ENCODE measurements at places on chromosomes 11 and 22.

GRCh38 chr22:43510281-43511070, 98.7 kb downstream of the MPPED1 start:
- H3K4me3 ChIP-seq = no peak overlapping the region
- H3K36me3 ChIP-seq = no peaks in the 10 kb centered on the region
- H3K27me3 ChIP-seq = no peaks in the 10 kb centered on the region
- H3K27ac ChIP-seq = no peak overlapping the region

DNA sequence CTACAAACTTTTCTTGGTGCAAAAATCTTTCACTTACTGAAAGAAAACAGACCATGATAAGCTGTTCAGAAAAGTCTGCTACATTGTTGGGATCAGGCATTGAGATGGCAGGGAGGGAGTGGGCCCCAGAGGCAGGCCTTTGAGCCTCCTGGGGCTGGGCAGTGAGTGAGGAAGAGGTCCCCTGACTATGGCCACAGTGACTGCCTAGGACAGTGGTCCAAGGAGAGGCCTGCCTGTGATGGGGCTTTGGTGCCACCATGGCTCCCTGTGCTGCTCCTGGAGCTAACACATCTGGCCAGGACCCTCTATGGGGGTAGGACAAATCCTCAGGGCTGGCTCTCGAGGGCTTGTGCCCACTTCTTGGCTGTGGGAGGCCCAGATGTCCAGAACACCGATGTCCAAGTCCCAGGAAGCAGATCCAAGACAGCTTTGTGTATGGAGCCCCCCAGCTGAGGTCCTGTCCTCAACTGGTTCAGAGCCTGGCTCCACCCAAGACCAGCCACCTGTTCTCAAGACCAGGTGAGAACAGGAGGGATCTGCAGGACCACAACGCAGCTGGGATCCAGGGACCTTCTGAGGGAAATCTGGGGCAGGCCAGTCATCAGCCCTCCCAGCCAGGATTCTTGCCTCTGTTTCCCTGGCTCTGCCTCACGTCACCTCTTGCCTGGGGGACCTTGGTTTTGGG, 36.9 kb downstream of the PPM1F start:
- no peaks in the 10 kb centered on the region for H3K36me3 ChIP-seq
- no peak for DNase-seq
- no peaks in the 10 kb centered on the region for H3K4me1 ChIP-seq

- H3K4me1 ChIP-seq = peaks cover 23% of the 10 kb centered on the region
- peak; percentile 19 for DNase-seq
- peak overlapping the region; percentile 39 for H3K4me3 ChIP-seq
- H3K36me3 ChIP-seq = no peaks in the 10 kb centered on the region
These were observed 80.5 kb upstream of the WNT7B start for GRCh38 chr22:46057246-46058090.

DNA sequence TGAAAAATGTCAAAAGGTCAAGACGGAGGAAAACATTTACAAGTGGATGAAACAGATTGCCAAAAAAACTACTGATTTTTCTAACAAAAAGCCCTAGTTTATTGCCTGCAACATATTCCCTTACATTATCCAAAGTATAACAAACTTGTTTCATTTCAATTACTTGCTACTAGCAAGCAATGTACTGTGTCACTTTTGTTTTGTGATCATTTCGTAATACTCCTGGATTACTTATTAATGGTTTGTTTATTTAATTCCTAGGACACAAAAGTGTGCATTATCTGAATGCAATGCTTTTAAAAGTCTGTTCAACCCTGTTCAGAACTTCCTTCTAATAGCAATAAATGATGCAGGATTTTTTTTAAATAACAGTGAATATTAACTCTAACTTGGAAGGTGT, 50.9 kb downstream of the CCDC34 start:
- no peaks in the 10 kb centered on the region for H3K27me3 ChIP-seq
- H3K4me1 ChIP-seq = no peaks in the 10 kb centered on the region
- H3K27ac ChIP-seq = no peak overlapping the region
- H3K36me3 ChIP-seq = no peaks in the 10 kb centered on the region
- no peak overlapping the region for H3K4me3 ChIP-seq

GRCh38 chr22:20758688-20759087, 15.2 kb upstream of the SERPIND1 start:
- H3K27ac ChIP-seq = no peak overlapping the region
- no peaks in the 10 kb centered on the region for H3K27me3 ChIP-seq
- no peak overlapping the region for H3K4me3 ChIP-seq
- no peaks in the 10 kb centered on the region for H3K4me1 ChIP-seq
- peaks cover 3% of the 10 kb centered on the region for H3K36me3 ChIP-seq

GRCh38 chr11:45593992-45594391, 71.4 kb downstream of the CHST1 start:
- H3K4me3 ChIP-seq = no peak overlapping the region

DNA sequence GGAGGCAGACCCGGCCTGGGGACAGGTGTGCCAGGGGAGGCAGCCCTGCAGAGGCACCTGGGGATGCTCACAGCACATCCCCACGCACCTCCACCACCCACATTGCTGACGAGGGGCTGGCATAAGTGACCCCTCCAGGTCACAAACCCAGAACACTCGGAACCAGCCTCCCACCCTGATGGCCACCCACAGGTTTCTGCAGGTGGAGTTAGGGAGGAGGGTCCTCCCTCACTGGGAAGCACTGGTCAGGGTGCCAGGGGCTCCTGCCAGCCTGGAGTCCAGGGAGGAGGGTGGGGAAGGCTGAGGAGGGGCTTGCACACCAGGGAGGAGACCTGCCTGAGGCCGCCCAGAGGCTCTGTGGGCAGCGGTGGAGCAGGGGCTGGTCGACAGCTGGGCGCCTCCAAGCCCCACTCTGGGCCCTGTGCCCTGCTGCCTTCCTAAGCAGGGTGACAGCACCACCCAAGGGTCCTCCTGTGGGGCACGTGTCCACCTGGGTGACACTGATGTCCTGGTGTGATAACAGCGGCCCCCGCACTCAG, 51.0 kb upstream of the CARS1 start:
- H3K36me3 ChIP-seq = peaks cover 18% of the 10 kb centered on the region
- no peaks in the 10 kb centered on the region for H3K4me1 ChIP-seq
- H3K27me3 ChIP-seq = no peaks in the 10 kb centered on the region
- no peak overlapping the region for H3K4me3 ChIP-seq
- DNase-seq = no peak

GRCh38 chr22:30266445-30267381, at the start of gene OSM:
Gene OSM, minus strand, starts transcription at chr22:30266851. Its CDS starts 52 bp downstream, at chr22:30266799.
- H3K27ac ChIP-seq = no peak within 1 kb of the TSS
- H3K27me3 ChIP-seq = no peaks in the 10 kb centered on the region
- H3K4me3 ChIP-seq = no peak within 1 kb of the TSS
- DNase-seq = no peak

DNA sequence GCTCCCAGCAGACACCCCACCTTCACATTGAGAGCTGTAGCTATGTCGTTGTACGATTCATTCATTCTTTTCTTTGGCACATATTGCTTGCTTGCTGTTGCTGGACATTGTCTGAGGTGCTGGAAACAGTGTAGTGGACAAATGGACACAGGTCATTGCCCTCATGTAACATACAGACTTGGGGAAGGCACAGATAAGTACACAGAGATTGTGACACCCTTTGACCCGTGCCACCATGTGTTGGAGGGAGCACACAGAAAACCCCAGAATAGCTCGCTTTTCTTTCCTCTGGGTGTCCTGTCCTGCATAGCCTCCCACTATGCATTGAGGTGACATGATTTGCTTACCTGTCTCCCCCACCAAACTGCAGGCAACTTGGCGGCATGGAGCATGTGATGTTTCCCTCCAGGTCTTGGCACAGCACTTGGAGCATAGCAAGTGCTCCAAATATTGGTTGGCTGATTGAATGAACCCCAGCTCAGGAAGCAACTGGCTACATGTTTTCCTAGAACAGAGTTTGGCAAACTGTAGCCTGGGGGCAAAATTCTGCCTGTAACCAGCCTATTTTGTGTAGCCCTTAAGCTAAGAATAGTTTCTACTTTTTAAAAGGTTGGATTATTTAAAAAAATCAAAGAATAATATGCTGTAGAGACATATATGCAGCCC, 30.9 kb upstream of the NECTIN1 start:
- H3K4me3 ChIP-seq = no peak overlapping the region
- H3K27ac ChIP-seq = no peak overlapping the region
- no peaks in the 10 kb centered on the region for H3K36me3 ChIP-seq
- H3K4me1 ChIP-seq = peaks cover 2% of the 10 kb centered on the region
- H3K27me3 ChIP-seq = peaks cover 4% of the 10 kb centered on the region

GRCh38 chr11:63915961-63916836, 765 bp downstream of the RCOR2 start:
- peaks cover 2% of the 10 kb centered on the region for H3K36me3 ChIP-seq
- no peaks in the 10 kb centered on the region for H3K27me3 ChIP-seq
- peak overlapping the region; percentile 27 for H3K27ac ChIP-seq
- peak overlapping the region; percentile 49 for H3K4me3 ChIP-seq
- H3K4me1 ChIP-seq = peaks cover 19% of the 10 kb centered on the region

- no peak overlapping the region for H3K4me3 ChIP-seq
- H3K4me1 ChIP-seq = no peaks in the 10 kb centered on the region
- no peaks in the 10 kb centered on the region for H3K27me3 ChIP-seq
These were observed 31.1 kb upstream of the WT1 start for GRCh38 chr11:32466279-32466915.

GRCh38 chr11:15562230-15562629, 447.5 kb downstream of the INSC start:
- no peak for DNase-seq
- no peaks in the 10 kb centered on the region for H3K27me3 ChIP-seq
- H3K27ac ChIP-seq = no peak overlapping the region
- no peaks in the 10 kb centered on the region for H3K4me1 ChIP-seq
- no peaks in the 10 kb centered on the region for H3K36me3 ChIP-seq

DNA sequence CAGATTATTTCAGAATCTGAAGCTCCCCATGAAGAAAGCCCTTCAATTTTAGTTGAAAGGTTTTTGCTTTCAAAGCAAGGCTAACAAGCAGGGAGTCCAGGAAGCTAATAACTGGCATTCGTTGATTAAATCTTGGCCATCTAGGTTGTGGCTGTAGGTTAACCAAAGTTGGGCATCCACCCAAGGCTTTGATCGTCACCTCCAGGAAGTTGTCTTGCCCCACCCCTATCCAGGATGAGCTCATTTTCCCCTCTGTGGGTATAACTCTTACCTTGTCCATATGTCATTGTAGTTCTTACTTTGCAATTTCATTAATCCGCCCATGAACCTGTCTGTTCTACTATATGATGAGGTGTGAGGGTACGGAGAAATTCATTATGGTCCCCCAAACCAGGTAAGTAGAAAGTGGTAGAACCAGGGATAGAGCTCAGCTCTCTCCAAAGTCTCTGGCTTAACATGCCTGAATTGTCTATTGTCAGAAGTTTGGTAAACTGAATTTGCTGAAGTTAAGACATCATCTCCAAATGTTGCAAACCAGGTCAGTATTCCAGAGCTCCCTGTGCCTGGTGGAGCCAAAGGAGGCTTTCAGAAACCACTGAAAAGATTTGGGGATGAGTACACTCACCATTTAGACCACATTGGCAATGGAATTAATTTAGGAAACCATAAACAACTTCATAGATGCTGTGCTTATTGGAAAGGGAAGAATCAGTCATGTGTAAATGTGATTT, 97.1 kb downstream of the CD44 start:
- H3K27me3 ChIP-seq = no peaks in the 10 kb centered on the region
- H3K4me1 ChIP-seq = no peaks in the 10 kb centered on the region
- peaks cover 1% of the 10 kb centered on the region for H3K36me3 ChIP-seq
- H3K27ac ChIP-seq = no peak overlapping the region

GRCh38 chr11:120054753-120055045, 83.2 kb downstream of the TRIM29 start:
- H3K4me3 ChIP-seq = no peak overlapping the region
- DNase-seq = no peak
- no peaks in the 10 kb centered on the region for H3K4me1 ChIP-seq
- H3K36me3 ChIP-seq = no peaks in the 10 kb centered on the region
- no peak overlapping the region for H3K27ac ChIP-seq

DNA sequence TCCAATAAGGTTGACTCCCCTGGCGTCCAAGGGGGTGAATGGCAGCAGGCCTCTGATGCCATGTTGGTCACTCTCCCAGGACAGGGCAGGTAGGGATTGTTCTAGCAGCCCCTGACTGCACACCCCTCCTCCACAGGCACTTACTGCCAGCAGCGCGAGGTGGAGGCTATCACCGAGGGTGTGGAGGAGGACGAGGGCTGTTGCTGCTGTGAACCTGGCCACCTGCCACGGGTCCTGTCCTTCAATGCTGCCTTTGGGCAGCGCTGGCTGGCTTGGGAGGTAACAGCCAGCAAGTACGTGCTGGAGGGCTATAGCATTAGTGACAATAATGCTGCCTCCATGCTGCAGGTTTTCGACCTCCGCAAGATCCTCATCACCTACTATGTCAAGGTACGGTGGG, 7.7 kb upstream of the SIPA1 start:
- H3K27ac ChIP-seq = no peak overlapping the region
- no peak for DNase-seq
- peaks cover 51% of the 10 kb centered on the region for H3K36me3 ChIP-seq
- no peaks in the 10 kb centered on the region for H3K27me3 ChIP-seq
- H3K4me3 ChIP-seq = no peak overlapping the region

- H3K4me3 ChIP-seq = no peak overlapping the region
- peaks cover 3% of the 10 kb centered on the region for H3K27me3 ChIP-seq
- no peaks in the 10 kb centered on the region for H3K36me3 ChIP-seq
- DNase-seq = no peak
These were observed 64.7 kb downstream of the TSPAN18 start for GRCh38 chr11:44791316-44791925.

DNA sequence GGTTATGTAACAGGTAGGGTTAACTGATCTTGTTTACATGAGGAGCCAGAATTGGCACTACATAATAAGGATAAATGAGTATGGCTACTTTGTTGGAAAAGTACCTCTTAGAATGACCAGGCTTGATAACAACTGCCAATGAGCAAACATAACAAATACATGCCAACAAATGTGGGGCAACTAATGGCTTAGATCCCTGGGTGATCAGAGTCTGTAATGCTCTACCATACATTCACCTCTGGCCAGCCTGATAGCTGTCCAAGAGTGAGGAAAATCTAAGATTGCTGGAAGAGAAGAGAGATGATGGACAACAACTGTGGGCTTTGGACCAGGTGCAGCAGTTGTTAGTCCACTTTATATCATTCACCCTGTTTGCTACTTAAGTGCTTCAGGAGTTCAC, 1025.0 kb downstream of the NTM start:
- H3K4me3 ChIP-seq = no peak overlapping the region
- no peaks in the 10 kb centered on the region for H3K36me3 ChIP-seq
- H3K27me3 ChIP-seq = no peaks in the 10 kb centered on the region
- no peak overlapping the region for H3K27ac ChIP-seq
- no peak for DNase-seq

DNA sequence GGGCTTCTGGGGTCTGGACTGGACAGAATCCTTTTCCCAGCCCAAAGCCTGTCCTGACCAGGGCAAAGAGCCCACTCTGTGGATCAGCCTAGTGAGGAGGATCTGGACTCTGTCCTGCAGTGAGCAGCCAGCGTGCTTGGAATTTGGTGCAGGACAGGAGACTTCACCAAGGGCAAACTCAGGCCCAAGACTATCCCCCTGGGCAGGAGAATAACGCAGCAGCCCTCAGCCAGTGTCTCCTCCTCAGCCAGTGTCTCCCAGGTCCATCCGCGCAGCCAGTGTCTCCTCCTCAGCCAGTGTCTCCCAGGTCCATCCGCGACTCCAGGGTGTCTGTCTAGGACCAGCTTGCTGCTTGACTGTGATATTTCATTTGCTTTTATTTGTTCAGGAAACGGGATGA, 1334.0 kb downstream of the TBC1D22A start:
- no peaks in the 10 kb centered on the region for H3K27me3 ChIP-seq
- no peak for DNase-seq
- no peaks in the 10 kb centered on the region for H3K36me3 ChIP-seq
- H3K4me3 ChIP-seq = no peak overlapping the region

- H3K36me3 ChIP-seq = no peaks in the 10 kb centered on the region
These were observed 68.2 kb downstream of the PPP2R1B start for GRCh38 chr11:111697933-111698371.

- peaks cover 9% of the 10 kb centered on the region for H3K4me1 ChIP-seq
- H3K36me3 ChIP-seq = peaks cover 2% of the 10 kb centered on the region
- peak overlapping the region; percentile 34 for H3K4me3 ChIP-seq
- no peak overlapping the region for H3K27ac ChIP-seq
- no peak for DNase-seq
These were observed 600 bp upstream of the ESAM start for GRCh38 chr11:124762624-124763155.

Data from fibroblast of lung (primary cell).